ENCODE measurements at places on chromosomes 13 and 19.

- DNase-seq, result no peak
Observed at GRCh38 chr19:42411581-42412178, 15.5 kb downstream of the LIPE start.

DNA sequence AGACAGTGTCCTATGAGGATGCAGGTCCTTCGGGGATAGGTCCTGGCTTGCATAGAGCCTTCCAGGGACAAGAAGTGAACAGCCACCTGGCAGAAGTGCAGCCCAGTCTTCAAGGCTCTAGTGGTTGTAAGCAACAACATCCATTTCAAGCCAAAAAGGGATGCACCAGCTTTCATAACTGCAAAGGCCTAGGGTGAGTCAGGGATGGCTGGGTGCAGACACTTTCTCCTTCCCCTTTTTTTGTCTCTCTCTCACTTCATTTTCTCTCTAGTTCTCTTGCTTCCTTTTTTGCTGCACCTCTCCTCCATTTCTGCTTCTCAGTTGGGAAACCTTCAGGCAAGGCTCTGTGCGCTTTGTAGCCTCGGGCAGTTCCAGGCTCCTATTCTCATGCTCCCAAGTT is 196.2 kb upstream of the ZNF536 start:
- DNase-seq, result no peak

GRCh38 chr19:14731200-14731599 is 41.4 kb downstream of the ZNF333 start:
- DNase-seq, result no peak

GRCh38 chr13:100854006-100854405 is 179.4 kb upstream of the TMTC4 start:
- DNase-seq, result no peak

GRCh38 chr19:10193790-10194499 is 808 bp downstream of the DNMT1 start:
- no peak for DNase-seq

- DNase-seq, result no peak
Observed at GRCh38 chr13:110130431-110130830, 176.5 kb downstream of the COL4A1 start.

DNA sequence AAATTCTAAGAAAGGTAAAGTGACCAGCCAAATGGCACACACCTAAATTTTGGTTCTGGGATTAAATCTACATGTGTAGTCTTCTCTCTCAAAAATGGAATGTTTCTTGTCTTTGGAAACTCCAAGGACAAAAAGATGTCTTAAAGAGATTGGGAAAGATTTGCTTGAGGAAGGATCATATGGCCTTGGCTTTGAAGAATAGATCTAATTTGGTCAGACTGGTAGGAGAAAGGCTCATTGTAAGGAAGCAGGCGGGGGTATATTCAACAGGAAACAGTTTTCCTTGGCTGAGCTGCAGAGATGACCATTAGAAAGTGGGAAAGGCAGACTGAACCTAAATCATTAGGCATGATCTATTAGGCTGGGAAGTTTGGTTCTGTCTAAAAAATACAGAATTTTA is 365.3 kb downstream of the DCT start:
- DNase-seq, result no peak

DNA sequence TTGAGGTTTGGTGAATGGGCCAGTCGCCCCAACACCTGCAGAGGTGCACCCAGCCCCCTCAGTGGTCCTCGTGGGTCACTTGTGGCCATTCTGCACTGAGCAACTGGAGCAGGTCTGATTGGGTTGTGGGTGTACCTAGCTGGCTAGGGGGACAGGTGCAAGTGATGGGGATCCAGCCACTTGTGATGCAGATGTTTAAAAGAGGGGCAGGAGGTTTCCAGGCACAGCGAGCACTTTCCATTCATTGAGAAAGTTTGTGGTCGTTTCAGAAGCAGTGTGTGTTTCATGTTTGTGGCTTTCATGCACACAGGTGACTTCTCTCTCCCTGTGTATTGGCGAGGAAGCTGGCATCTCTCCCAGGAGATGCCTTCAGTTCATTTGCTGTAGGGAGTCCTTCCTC is 34.7 kb downstream of the TSSK6 start:
- DNase-seq, result no peak

DNA sequence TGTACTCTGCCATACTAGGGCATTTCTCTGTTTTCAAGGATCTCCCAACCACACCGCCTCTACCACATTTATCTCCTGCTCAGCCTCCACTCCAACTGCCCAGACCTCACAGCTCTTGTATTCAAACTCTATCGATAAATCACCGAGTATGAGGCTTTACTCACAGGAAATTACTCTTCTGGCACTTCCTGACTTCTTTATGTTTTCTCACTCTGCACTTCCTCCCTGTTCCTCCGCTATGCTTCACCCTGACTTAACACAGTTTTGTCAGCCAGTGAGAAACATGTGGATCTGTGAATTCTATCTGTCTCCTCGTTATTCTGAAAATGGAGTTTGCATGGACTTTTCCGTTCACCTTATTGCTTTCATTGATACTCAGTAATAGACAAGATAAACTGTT is 2.6 kb upstream of the CARD8 start:
- no peak for DNase-seq

DNA sequence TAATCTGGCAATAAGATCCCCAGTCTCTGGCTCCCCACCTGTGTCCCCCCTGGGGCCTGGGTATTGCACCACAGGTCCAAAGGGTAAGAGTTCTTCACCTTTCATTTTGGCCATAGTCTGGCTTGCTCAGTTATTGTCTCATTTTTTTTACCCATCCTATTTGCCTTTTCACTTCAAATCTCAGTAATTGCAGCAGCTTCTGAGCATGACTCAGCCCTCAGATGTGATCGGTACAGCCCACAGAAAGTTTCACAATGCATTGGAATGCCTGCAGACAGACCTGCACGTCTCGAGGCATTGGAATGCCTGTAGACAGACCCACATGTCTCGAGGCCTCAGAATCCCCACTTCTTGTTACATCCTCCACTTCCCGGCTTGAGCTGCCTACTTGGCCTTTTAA is 173.6 kb downstream of the NUFIP1 start:
- DNase-seq, result no peak

GRCh38 chr19:52967772-52968171 is 5.1 kb upstream of the ZNF816 start:
- no peak for DNase-seq

DNA sequence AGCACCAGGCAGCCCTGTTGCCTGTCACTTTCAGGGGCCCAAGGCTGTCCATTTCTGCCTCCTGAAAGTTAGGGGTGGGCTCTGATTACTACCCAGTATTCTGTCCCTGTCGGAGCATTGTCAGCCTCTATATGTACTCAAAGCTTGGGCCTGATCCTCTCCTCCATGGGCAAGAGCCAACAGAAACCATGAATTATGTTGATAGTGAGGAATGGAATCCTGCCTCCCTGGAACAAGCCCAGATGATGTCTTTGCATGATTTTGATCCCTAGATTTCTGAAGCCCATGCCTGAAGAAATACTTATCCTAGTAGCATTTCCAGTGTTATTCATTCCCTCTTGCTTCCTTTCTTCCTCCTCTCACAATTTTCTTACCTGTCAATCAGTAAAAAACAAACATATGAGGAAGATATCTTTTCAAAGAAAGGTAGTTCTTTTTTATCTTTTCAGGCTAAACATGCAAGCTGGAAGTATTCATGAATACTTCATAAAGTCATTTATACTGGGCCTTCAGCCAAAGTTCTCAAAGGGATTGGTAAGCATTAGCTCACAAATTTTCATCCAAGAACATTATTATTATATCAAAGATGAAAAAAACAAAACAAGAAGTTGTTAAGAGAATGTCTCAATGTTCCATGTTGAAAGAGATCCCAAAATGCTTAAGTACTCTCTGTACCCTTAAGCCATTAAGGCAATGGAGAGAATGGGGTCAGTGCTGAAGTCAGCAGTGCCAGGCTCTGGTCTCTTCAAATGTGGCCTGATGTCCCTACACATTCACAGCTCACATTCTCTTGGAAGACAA is 171.7 kb downstream of the NHLRC3 start:
- no peak for DNase-seq

DNA sequence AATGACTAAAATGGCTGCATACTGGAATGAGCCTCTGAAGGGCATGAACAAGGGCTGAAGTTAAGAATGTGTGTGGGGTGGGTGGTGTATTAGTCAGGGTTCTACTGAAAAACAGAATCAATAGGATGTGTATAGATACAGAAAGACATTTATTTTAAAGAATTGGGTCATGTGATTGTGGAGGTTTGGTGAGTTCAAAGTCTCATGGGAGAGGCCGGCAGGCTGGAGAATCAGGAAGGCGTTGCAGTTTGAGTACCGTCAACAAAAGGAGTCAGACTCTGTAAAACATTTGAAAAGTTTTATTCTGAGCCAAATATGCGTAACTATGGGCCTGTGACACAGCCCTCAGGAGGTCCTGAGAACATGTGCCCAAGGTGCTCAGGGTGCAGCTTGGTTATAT is 24.5 kb upstream of the CYSLTR2 start:
- no peak for DNase-seq

DNA sequence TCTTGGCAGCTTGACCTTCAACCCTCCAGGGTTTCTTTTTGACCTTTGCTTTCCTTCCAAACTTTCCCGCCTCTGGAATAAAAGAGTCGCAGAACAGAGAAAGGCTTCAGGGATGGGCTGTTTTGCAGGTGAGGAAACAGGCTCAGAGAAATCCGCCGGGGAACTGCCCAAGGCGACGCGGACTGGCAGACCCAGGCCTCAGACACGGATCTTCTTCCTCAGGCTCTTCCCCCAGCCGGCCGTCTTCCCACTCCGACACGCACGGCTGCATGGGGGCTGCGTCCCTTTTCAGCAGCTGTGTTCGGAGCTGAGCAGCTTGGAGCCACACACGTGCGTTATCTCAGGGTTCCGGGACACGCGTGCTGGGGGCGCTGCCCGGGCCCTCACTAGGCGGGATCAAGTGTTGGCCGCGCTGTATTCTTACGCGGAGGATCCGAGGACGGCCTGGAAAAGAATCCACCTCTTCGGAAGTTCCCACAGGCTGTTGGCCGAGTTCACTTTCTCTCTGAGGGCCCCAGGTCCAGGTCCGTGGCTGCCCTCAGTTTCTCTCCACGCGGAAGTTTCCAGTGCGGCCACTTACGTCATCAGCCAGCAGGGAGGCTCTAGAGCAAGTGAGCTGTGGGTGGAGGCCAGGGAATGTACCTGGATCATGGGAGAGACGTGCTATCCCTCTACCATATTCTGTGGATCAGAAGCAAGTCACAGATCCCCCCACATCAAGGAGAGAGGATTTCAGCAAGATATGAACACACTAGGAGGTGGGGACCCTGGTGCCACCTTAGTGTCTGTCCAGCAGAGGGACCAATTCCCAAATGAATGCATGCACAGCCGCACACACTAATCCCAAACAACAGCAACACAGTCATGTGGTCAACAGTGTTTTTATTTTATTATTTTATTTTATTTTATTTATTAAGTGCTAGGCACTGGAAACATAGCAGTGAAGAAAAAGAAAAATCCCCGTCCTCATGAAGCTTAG is 100.4 kb downstream of the ING1 start:
- no peak for DNase-seq

- peak; percentile 53 for DNase-seq
Observed at GRCh38 chr13:51549050-51549449, 35.2 kb upstream of the WDFY2 start.

DNA sequence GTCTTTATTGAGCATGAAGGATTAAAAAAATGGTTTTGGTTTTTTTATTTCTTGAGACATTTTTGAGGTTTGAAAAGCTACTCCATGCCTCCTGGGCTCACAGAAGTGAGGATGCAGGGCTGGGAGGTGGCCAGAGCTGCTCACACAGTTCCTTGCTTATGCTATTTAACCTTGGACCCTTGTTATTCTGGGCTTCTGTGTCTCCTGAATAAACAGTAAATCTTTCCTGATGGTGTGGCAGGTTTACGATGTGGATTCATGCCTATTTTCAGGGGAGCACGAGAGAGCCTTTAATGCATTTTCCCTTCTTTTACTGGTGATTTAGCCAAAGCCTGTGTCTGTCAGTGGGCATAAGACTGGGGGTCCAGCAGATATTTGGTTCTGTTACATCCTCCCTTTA is 34.3 kb upstream of the PCDH8 start:
- no peak for DNase-seq

- DNase-seq, result no peak
Observed at GRCh38 chr19:2136796-2137195, 14.6 kb downstream of the AP3D1 start.

GRCh38 chr13:35784286-35784951 is 307.9 kb upstream of the MAB21L1 start:
- no peak for DNase-seq

DNA sequence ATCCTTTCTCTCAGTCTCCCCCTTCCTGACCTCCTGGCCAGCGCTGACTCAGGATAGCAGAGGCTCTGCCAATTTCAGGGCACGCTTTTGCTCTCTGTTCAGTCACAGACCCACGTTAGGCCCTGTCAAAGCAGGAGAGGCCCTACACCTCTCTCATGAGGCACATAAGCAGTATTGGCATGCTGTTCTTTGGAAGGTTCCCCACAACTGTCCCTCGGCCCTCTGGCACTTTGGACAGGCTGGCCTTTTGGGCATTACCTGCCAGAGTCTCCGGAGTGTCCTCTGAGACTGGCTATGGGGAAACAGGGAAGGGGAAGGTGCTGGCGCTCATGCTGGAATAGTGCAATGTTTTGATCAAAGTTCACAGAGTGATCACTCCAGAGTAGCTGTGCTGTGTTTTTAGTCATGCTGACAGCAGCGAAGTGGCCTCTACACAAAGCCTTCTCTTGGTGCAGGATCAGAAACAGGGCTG is 23.7 kb upstream of the UBE2L5 start:
- DNase-seq, result no peak

- no peak for DNase-seq
Observed at GRCh38 chr13:40145139-40145538, 489.7 kb downstream of the COG6 start.

DNA sequence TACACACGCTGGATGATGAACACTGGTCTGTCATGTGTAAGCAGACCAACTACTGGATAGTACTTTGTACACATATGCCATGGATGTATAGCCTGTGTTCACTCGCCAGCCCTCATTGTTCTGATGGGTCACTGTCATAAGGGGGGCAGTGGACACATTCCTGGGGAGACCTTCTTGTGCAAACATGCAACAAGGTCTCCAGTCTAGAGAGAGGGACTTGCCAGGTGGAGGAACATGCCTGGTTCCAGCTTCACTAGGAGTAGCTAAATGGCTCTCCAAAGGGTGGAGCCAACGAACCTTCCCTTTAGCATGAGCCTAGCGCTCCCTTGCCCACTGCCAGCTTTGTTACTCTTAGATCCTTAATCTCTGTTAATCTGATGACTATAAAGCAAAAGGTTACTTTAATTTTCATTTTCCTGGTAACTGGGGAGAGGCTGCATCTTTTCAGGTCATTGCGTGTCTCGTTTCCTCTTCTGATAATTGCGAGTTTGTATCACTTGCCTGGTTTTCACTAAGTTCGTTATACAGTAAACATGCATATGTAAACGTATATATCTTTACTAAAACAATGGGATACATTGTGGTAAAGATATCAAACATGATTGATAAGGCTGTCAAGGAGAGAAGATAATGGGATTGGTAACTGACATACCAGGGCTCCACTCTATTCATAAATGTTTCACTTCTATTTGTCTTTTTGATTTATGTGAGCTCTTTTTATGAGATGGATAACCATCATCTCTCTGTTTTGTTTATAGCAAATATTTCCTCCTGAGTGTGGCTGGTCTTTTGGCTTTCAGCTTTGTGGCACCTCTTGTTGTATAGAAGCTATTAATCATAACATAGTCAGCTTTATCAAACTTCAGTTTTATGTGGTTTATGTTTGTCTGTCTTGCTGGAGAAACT is 235.2 kb upstream of the SGCG start:
- DNase-seq, result no peak

- no peak for DNase-seq
Observed at GRCh38 chr19:13037161-13037560, 41.9 kb downstream of the NFIX start.
